GM12878 (cell line): ENCODE measurements at places on chromosomes 11 and 22. TPM values are rescaled to one million over a fixed set of nuclear protein-coding genes. Genes with fewer than 3 reads are reported as not detected.

GRCh38 chr11:1345737-1346513 lies 36.5 kb upstream of the TOLLIP start:
- no peak for DNase-seq

PARVG gene
- polyA plus RNA-seq, result 72.0 and 78.0 TPM in 2 replicates

MS4A15 gene
- 0.59 and 0.62 TPM in 2 replicates for polyA plus RNA-seq

DNA sequence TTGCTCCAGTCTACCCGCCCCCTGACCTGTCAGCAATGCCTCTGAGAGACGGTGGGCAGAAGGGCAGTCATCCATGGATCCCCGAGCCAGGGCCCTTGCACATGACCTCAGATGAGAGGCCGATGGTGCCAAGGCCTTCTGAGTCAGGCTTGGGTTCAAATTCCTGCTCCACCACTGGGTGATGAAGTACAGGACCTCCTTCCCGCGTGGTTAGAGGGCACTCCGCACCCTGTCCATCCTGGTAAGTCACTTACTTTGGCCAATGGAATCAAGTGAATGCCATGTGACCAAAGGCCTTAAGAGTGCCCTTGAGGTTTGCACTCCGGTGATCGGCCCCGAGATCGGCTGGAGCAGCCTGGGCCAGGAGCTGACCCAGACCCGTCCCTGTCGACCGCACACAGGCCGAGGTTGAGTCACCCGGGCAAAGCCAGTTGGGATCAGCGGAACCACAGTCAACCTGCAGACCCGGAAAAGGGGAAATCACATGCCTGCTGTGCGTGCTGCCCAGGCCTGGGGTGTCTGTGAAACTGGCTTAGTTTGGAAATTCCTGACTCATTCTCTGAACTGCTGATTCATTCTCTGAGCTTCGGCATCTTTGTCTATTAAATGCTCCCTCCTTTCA lies 48.9 kb downstream of the RTL6 start:
- DNase-seq, result no peak

GRCh38 chr11:122882857-122883645 lies 492 bp downstream of the JHY start:
- DNase-seq, result no peak

DNA sequence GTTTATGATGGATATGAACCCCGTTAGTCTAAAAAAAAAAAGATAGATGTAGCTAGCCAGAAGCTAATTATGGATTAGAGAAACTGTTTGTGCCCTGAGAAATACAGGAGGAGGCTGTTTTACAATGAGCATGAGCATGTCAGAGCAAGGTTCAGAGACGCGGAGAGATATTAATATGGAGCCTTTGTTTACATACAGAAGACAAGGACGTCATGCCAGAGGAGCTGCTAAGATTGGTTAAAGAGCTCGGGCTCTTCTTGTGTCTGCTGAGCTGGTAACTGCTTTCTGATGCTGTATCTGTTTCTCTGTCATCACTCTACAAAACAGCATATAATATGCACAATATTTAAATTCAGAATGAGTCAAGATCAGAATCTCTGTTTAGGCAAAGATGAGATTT lies 24.9 kb upstream of the CCDC89 start:
- no peak for DNase-seq

DNA sequence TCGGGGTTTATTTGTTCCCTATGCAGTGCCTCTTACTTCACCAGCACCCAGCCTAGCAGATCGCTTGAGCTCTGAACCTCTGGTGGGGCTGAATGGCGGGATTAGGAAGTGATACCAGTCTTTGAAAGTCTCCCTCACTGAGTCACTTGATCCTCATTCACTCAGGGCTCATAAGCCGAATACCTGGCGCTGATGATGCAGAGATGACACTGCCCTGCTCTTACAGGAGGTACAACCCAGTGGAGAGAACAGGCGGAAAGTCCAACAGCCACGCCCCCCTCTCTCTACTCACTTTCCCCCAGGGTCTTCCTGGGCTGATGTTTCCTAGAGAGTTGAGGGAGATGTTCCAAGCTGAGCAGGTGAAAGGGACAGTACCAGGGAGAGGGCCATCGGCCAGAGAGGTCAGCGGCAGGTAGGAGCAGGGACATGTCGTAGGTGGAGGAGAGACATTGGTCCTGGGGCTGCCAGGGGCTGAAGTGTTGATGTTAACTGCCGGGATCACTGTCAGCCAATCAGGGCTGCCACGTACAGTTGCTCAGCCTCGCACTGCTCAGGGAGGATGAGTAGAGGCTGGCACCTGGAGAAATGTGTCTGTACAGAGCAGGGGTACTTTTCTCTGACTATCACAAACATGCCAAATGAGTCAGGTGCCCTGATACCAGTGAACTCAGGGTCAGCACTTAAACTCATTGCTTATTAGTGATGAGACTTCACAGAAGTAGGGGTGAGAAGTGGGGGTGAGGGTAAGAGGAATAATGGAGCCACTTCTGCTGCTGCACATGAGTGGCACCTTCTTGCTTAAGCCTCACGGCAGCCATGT lies 9.9 kb upstream of the APOBEC3A start:
- DNase-seq, result no peak

DNA sequence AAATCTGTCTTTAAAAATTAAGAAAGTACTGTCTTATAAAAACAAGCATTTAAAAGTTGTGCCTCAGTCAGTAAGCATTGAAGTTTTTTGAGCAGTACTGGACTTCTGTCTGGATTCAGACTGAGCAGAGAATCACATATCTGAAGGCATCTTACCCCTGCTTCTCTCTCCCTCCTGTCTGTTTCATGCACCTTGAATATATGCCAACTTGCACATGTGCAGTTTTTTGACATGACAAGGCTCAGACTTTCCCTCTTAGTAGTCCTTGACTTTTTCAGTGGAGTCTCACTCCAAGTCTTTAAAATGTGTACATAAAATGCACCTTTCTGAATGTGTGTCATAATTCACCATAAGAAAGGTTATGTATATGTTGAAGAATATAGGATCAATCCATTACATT lies 19.8 kb downstream of the SPECC1L start:
- DNase-seq, result no peak

GRCh38 chr11:32983506-32983905 lies 32.2 kb upstream of the DEPDC7 start:
- no peak for DNase-seq

DNA sequence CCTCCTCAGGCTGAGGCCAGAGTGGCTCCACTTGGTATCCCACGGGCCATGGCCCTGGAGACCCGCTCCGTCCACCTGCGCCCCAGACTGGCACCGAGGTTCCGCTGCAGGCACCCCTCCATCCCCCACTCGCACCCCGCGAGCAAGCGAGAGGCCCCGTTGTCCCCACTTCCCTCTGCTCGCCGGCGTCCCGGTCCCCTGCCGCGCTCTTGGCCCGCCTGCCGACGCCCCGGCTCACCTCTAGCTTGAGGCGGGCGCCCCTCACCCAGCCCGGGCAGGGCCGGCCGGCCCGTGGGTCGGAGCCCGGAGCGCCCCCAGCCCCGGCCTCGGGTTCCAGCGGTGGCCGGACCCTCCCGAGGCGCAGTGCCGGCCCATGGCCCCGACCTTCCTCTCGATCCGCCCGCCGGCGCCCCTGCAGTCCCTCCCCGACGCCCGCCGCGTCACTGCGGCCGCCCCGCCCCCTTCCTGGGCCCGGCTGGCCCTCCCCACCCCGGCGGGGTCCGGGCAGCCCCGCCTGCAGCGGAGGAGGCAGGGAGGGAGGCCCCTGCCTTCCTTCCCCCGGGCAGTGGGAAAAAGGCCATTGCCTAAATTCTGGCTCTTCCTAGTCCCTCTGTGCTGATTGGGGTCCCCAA lies at the start of gene PITPNM1:
TSS of gene PITPNM1 (minus strand) at position 414 of the 632 bp plus-strand sequence. CDS start 1,183 bp downstream, outside the sequence.
- DNase-seq, result no peak

GVQW3 gene
- 0.62 and 0.99 TPM in 2 replicates for polyA plus RNA-seq
